HCT116 (cell line): ENCODE measurements at places on chromosomes 12 and 14. TPM values are rescaled to one million over a fixed set of nuclear protein-coding genes. Genes with fewer than 3 reads are reported as not detected.

DNA sequence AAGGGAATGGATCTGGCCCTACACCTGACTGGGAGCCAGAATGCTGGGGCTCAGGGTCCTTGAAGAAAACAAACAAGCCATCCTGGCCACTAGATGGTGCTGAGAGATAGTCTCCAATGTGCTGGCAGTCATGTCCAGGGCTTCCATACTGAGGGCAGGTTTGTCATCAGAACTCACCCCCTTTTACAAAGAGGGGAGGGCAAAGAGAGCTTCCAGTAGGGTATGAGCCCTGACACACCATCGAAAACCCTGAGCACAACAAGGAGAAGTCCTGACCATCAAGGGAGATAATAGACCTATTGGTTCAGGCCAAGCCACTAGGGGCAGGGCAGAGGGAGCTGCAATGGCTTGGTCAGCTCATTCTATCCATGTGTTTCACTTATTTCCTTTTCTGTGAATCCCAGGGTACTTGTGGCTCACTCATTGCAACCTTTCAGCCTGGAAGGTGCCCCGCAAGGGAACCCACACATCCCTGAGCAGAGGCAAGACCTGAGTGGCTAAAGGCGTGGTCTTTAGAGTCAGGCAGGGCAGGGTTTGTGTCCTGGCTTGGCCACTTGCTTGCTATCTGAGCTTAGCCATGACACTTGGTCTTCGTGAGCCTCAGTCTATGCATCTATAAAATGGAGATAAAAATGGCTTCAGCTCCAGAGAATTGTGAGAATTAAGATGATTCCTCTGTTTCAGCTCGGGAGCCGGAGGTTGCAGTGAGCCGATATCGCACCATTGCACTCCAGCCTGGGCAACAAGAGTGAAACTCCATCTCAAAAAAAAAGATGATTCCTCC lies 6.2 kb upstream of the PLEKHH1 start:
- DNase-seq = peak; percentile 59
- H3K27me3 ChIP-seq = peaks cover 22% of the 10 kb centered on the region; the same call in 1 of the 2 replicates
- no peak overlapping the region for H3K4me3 ChIP-seq
- no peak overlapping the region for H3K27ac ChIP-seq
- H3K36me3 ChIP-seq = no peaks in the 10 kb centered on the region

GRCh38 chr14:55610713-55611370 lies 30.8 kb downstream of the KTN1 start:
- H3K4me1 ChIP-seq = peaks cover 47% of the 10 kb centered on the region
- H3K36me3 ChIP-seq = peaks cover 3% of the 10 kb centered on the region; the same call in 1 of the 2 replicates
- no peaks in the 10 kb centered on the region for H3K27me3 ChIP-seq

GRCh38 chr14:104307627-104308401 lies 169.4 kb downstream of the KIF26A start:
- H3K4me3 ChIP-seq = no peak overlapping the region
- no peak overlapping the region for H3K27ac ChIP-seq
- H3K36me3 ChIP-seq = no peaks in the 10 kb centered on the region
- no peak for DNase-seq

SERPINA1 gene
- total RNA-seq = 9.1 TPM

- DNase-seq = no peak
- no peak within 1 kb of the TSS for H3K4me3 ChIP-seq
- H3K27ac ChIP-seq = no peak within 1 kb of the TSS
- H3K4me1 ChIP-seq = no peaks in the 10 kb centered on the region
Observed at GRCh38 chr14:70188659-70189455, at the start of gene SLC8A3. TSS of gene SLC8A3 (minus strand) at chr14:70188951. CDS start at chr14:70168422, 20,529 bp downstream.

- no peaks in the 10 kb centered on the region for H3K27me3 ChIP-seq
- H3K4me3 ChIP-seq = no peak overlapping the region
- H3K27ac ChIP-seq = no peak overlapping the region
- H3K4me1 ChIP-seq = peaks cover 2% of the 10 kb centered on the region; the same call in 1 of the 2 replicates
- no peaks in the 10 kb centered on the region for H3K36me3 ChIP-seq
Observed at GRCh38 chr12:124021007-124021406, 48.0 kb downstream of the ZNF664 start.

DNA sequence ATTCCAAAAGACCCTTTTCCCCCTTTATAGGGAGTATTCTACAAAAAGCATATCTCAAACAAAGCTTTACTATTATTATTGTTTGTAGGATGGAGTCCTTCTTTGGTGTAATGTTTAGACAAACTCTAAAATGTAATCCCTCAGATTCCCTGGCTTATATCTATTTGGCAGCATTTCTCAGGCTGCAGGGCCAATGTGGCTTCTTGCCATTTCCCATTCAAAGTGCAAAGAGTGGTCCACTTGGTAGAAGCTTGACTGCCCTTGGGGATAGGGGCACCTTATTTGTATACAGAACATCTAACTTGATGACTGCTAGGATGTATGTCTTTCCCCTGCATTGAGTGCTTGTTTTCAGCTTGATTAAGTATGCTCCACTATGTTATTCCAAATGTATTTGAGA lies 242.7 kb downstream of the PRKD1 start:
- DNase-seq = no peak
- H3K4me1 ChIP-seq = no peaks in the 10 kb centered on the region
- no peaks in the 10 kb centered on the region for H3K27me3 ChIP-seq
- no peak overlapping the region for H3K27ac ChIP-seq
- H3K4me3 ChIP-seq = no peak overlapping the region

GRCh38 chr12:104741077-104741476 lies 217.0 kb downstream of the SLC41A2 start:
- no peak overlapping the region for H3K4me3 ChIP-seq
- no peaks in the 10 kb centered on the region for H3K27me3 ChIP-seq
- H3K4me1 ChIP-seq = no peaks in the 10 kb centered on the region
- no peaks in the 10 kb centered on the region for H3K36me3 ChIP-seq
- no peak for DNase-seq

DNA sequence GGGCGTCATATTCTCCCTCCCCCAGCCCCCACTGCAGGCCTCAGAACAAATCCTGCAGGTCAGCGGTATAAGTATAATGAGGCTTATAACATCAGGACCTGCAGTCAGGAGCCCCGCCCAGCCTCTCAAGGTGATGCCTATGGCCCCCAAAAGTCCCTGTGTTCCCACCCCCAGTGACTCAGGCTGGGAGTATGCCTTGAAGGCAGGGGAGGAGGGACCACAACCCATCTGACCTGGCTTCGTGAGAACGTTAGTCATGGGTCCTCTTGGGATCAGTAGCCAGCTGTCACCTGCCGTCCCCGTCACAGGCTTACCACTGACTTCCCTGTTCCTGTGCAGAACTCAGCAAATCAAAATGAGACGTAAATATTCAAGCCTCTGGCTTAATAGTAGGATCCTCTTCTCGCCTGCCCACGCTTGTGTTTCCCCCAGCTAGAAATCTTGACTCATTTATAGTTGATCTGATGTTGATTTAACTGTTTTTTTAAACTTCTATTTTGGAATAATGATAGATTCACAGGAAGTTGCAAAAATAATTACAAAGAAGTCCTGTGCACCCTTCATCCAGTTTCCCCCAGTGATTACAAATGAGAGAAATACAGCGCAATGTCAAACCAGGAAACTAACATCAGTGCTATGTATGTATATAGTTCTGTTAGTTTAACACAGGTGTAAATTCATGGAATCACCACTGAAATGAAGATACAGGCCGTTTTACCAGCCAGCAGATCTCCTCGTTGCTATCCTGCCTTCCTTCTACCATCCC lies 107.5 kb downstream of the ADGRD1 start:
- no peak overlapping the region for H3K4me3 ChIP-seq
- H3K36me3 ChIP-seq = no peaks in the 10 kb centered on the region
- peaks cover 12% of the 10 kb centered on the region; the same call in 1 of the 2 replicates for H3K27me3 ChIP-seq
- H3K27ac ChIP-seq = no peak overlapping the region

DNA sequence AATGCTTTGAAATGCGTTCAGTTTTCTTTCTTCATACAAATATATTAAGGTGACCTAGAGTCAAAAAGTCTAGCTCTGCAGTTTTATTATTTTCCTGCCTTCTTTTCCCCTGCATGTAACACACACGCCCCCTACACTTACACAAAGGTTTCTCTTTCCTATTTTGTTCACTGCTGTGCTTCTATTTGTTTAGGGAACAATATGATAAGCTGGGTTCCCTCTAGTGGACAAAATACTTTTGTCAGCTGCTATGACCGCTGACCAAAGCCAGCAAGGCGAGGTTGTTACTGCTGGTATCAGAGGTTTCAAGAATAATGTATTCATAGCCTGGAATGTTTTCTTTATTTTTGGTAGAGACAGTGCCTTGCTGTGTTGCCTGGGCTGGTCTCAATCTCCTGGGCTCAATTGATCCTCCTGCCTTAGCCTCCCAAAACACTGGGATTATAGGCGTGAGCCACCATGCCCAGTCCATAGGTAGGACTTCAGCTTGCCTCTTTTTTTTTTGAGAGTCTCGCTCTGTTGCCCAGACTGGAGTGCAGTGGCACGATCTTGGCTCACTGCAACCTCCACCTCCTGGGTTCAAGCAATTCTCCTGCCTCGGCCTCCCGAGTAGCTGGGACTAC lies 33.4 kb downstream of the FNTB start:
- no peak overlapping the region for H3K4me3 ChIP-seq
- peaks cover 11% of the 10 kb centered on the region for H3K36me3 ChIP-seq
- no peak overlapping the region for H3K27ac ChIP-seq
- peak; percentile 53 for DNase-seq

RHOJ gene
- total RNA-seq = not detected

- no peak for DNase-seq
- H3K36me3 ChIP-seq = no peaks in the 10 kb centered on the region
- no peaks in the 10 kb centered on the region for H3K4me1 ChIP-seq
- no peak overlapping the region for H3K27ac ChIP-seq
Observed at GRCh38 chr14:33834466-33835260, 116.2 kb downstream of the EGLN3 start.

GRCh38 chr14:58872061-58872460 lies 234.3 kb downstream of the DACT1 start:
- no peak for DNase-seq
- H3K4me3 ChIP-seq = no peak overlapping the region
- no peaks in the 10 kb centered on the region for H3K4me1 ChIP-seq

- DNase-seq = no peak
- no peak overlapping the region for H3K4me3 ChIP-seq
- H3K27me3 ChIP-seq = no peaks in the 10 kb centered on the region
- no peaks in the 10 kb centered on the region for H3K36me3 ChIP-seq
- H3K27ac ChIP-seq = no peak overlapping the region
- H3K4me1 ChIP-seq = peaks cover 6% of the 10 kb centered on the region; the same call in 1 of the 2 replicates
Observed at GRCh38 chr14:93008381-93008780, 85.4 kb downstream of the CHGA start.

C12orf50 gene
- not detected for total RNA-seq

KRT82 gene
- total RNA-seq = not detected

DNA sequence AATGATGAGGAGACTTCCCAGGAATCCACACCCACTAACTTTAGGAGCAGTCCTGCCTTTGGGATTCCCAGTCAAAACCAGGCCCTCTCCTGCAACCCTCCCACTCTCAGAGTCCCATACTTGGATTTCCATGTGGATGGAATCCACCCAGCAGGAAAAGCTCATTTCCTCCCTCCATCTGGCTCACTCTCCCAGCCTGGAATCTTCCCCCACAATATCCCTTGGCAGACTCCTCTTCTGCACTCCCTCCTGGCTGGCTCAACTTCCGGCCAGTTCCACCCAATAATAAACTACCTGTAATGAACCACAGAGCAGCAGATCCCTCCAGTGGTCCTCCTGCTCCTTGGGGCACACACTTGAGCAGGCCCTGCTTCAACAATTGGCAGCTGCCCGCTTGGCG lies 102.8 kb upstream of the EGLN3 start:
- peaks cover 42% of the 10 kb centered on the region for H3K4me1 ChIP-seq
- H3K4me3 ChIP-seq = no peak overlapping the region
- no peaks in the 10 kb centered on the region for H3K27me3 ChIP-seq
- no peaks in the 10 kb centered on the region for H3K36me3 ChIP-seq
- H3K27ac ChIP-seq = no peak overlapping the region

SLC6A12 gene
- total RNA-seq = 0.64 TPM

HHIPL1 gene
- not detected for total RNA-seq

GRCh38 chr14:99516871-99517642 lies 35.8 kb downstream of the CCNK start:
- peaks cover 4% of the 10 kb centered on the region; the same call in 1 of the 2 replicates for H3K36me3 ChIP-seq
- H3K4me3 ChIP-seq = no peak overlapping the region
- no peaks in the 10 kb centered on the region for H3K27me3 ChIP-seq
- no peak overlapping the region for H3K27ac ChIP-seq
- DNase-seq = no peak
- H3K4me1 ChIP-seq = no peaks in the 10 kb centered on the region; the same call in 1 of the 2 replicates

FAM161B gene
- total RNA-seq = 1.6 TPM

DNA sequence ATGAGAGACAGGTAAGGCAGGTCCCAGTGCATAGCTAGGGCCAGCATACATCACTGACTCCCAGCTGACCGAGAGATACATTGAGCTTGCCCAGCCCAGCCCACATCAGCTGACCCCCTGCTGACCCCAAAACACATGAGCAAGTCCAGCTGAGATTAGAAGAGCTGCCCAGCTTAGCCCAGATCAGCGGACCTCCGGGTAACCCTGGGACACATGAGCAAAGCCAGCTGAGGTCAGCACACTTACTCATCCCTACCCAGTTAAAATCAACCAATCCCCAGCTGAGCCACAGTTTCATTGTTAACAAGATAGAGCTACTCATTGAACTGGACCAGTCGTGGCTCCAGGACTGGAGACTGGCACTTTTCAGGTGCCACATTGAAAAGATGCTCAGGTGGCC lies 21.8 kb upstream of the FBXO34 start:
- H3K27ac ChIP-seq = no peak overlapping the region
- DNase-seq = no peak
- no peaks in the 10 kb centered on the region for H3K4me1 ChIP-seq
- H3K27me3 ChIP-seq = peaks cover 14% of the 10 kb centered on the region
- H3K36me3 ChIP-seq = no peaks in the 10 kb centered on the region

LYZ gene
- 1.3 TPM for total RNA-seq

GRCh38 chr12:125902991-125903390 lies 837.8 kb downstream of the AACS start:
- H3K4me3 ChIP-seq = no peak overlapping the region
- no peak for DNase-seq
- H3K27ac ChIP-seq = no peak overlapping the region
- H3K27me3 ChIP-seq = no peaks in the 10 kb centered on the region

DNA sequence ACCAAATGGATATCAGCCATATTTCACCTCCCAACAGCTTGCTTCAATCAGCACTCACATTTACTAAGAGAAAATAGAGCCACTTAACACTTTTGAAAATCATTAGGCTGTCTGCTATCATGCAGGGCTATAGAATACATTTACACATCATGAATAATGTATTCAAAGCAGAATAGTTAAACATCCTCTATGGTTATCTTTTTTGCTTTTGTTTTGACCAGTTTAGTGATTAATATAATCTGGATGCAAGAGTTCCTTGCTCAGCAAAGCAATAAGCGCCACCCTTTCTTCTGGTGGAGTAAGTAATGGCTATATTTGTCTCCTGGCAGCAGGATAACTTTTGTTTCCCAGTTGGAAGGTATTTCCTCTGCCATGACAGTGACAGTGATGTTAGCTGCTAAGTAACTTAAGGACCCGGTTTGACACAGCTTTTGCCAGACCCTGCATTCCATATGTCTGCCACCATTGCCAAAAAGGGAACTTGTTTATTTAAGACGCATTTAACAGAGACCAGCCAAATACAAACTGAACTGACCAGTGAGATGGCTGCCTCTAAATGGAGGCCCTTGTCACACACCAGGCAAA lies 70.3 kb upstream of the NR2C1 start:
- no peaks in the 10 kb centered on the region for H3K36me3 ChIP-seq
- no peaks in the 10 kb centered on the region for H3K4me1 ChIP-seq
- no peak overlapping the region for H3K4me3 ChIP-seq
- DNase-seq = no peak
- H3K27ac ChIP-seq = no peak overlapping the region
- H3K27me3 ChIP-seq = no peaks in the 10 kb centered on the region
